M059J (cell line): ENCODE measurements at places on chromosomes 12 and 14. TPM values are rescaled to one million over a fixed set of nuclear protein-coding genes. Genes with fewer than 3 reads are reported as not detected.

- DNase-seq = peak; percentile 17
Observed at GRCh38 chr12:32024884-32025592, 65.8 kb downstream of the RESF1 start.

GRCh38 chr12:31297572-31298514, 28.1 kb downstream of the SINHCAF start:
- no peak for DNase-seq

DNA sequence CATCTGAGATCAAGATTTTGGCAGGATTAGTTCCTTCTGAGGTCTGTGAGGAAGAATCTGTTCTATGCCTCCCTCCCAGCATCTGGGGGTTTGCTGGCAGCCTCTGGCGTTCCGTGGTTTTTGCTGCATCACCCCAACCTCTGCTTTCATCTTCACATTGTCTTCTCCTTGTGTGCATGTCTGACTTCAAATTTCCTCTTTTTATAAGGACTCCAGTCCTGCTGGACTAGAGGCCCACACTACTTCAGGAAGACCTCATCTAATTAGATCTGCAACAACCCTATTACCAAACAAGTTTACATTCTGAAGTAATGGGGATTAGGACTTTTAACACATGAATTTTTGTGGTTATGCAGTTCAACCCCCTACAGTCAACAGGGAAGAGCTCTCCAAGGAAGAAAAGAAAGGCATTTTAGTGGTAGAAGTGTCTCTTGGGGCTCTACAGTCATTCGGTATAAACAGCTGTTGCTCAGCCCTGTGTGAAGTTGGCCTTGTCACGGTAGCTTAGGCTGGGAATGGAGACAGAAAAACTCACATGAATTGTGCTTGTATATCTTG, 89.7 kb downstream of the CAND1 start:
- peak; percentile 77 for DNase-seq

- DNase-seq = no peak
Observed at GRCh38 chr12:62686938-62687337, 220.3 kb downstream of the MON2 start.

GRCh38 chr12:48197549-48197970, 5.5 kb downstream of the OR10AD1 start:
- DNase-seq = peak; percentile 45

- peak; percentile 21 for DNase-seq
Observed at GRCh38 chr12:5622280-5622679, 190.4 kb downstream of the NTF3 start.

GRCh38 chr14:75934998-75935628, 46.7 kb downstream of the TGFB3 start:
- DNase-seq = no peak

- DNase-seq = no peak
Observed at GRCh38 chr12:39697108-39697507, 77.5 kb upstream of the ABCD2 start.

DNA sequence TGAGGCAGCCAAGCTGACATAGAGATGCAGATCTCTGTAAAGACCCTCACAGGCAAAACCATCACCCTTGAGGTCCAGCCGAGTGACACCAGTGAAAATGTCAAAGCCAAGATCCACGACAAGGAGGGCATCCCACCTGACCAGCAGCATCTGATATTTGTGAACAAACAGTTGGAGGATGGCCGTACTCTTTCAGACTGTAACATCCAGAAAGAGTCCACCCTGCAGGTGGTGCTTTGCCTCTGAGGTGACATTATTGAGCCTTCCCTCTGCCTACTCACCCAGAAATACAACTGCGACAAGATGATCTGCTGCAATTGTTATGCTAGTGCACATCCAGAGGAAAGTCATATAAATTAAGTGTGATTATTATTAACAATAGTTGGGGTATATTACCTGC, 15.1 kb upstream of the SUPT16H start:
- DNase-seq = no peak

DNA sequence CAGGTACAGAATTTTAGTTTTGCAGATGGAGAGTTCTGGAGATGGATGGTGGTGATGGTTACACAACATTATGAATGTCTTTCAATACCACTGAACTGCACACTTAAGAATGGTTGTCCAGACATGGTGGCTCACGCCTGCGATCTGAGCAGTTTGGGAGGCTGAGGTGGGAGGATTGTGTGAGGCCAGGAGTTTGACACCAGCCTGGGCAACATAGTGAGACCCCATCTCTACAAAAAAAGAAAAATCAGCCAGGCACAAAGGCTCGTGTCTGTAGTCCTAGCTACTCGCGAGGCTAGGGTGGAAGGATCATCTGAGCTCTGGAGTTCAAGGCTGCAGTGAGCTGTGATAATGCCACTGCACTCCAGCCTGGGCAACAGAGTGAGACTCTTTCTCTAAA, 8.1 kb upstream of the USP30 start:
- no peak for DNase-seq

DNA sequence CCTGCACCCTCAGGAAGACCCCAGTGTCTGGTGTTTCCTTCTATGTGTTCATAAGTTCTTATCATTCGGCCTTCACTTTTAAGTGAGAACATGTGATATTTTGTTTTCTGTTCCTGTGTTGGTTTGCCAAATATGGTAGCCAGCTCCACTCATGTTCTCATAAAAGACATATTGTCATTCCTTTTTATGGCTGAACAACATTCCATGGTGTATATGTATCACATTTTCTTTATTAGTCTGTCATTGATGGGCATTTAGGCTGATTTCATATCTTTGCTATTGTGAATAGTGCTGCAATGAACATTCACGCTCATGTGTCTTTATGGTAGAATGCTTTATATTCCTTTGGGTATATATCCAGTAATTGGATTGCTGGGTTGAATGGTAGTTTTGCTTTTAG, 645.1 kb downstream of the SLC16A7 start:
- DNase-seq = no peak

- DNase-seq = no peak
Observed at GRCh38 chr14:93369713-93370266, 22.8 kb downstream of the COX8C start.

DNA sequence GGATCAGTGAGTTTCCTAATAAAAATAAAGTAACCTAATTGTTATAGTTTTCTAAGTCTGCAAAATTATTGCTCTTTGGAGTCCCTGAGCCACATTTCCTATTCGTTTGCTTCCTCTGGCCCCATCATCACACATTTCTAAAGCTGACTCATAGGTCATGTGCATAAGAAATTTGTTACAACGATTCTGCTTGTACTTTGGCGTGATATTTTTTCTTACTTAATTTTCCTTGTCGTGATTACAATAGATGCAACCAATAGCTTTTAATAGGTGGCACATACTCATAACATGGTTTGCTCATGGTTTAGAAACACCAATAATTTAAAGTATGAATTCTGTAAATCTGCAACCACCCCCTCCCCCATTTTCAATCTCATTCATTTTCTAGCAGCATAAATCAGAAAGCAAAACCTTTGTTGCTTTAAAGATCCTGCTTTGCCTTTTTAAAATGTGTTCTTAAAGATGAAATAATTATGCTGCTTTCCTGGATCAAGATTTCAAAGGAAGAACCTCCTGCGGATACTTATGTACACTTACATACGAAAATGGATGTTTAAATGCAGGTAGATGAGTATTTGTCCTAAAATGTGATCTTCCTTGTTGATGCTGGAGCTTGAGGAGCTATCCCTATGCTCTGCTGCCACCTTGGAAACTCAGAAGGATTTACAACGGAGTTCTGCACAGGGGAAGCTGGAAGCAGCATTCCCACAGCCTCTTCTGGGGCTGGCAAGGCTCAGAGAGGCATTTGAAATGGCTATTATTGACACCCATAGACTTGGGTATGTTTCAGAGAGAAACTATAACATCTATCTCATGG, 1.7 kb upstream of the FLRT2 start:
- DNase-seq = no peak

DNA sequence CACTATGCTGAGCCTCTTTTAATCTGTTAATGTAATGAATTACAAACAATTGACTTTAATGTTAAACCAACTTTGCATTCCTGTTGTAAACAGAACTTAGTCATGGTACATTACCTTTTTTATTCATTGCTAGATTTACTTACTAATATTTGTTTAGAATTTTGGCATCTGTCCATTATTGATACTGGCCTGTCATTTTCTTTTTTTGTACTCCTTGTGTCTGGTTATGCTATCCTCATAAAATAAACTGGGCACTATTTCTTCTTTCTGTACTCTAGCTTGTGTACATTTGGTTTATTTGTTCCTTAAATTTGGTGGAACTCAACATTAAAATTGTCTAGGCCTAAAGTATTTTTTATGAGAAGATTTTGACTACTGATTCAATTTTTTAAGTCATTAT, 32.1 kb downstream of the SPATA7 start:
- DNase-seq = no peak

GRCh38 chr12:84636801-84637290, 275.8 kb downstream of the SLC6A15 start:
- DNase-seq = peak; percentile 11

DNA sequence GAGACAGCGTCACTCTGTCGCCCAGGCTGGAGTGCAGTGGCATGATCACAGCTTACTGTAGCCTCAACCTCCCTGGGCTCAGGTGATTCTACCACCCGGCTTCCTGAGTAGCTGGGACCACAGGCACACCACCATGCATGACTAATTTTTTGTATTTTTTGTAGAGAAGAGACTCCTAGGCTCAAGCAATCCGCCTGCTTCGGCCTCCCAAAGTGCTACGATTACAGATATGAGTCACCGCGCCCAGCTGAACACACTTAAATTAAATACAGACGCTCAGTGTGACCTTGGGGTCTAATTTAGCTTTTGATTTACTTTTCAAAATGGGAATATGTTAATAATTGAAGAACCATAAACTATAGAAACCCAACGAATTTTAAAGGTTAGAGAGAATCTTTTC, 77.2 kb downstream of the C2CD5 start:
- DNase-seq = no peak

GRCh38 chr12:124636138-124636978, 68.9 kb upstream of the NCOR2 start:
- DNase-seq = peak; percentile 89

GRCh38 chr12:24719293-24719721, 229.6 kb downstream of the BCAT1 start:
- DNase-seq = peak; percentile 86

- no peak for DNase-seq
Observed at GRCh38 chr12:48038085-48038484, 33.8 kb upstream of the COL2A1 start.

DNA sequence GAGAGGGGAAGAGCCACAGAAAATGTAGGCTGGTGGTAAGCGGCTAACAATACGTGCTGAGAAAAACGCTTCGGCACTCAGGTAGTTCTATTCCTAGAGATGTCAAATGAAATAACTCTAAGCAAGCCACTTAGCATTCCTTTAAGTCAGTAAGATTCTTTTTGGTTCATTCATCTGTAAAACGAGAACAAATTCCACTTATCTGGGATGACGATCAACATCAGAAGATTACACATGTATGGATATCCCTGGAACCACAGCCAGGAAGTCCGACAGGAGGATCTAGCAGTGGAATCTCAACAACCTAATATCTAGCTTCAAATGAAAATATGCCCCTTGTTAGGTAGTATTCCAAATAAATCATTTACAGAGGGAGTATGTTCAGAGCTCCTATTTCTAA, 74.6 kb upstream of the CDKN3 start:
- no peak for DNase-seq

- DNase-seq = no peak
Observed at GRCh38 chr14:95480109-95480886, 36.2 kb downstream of the SYNE3 start.

DNA sequence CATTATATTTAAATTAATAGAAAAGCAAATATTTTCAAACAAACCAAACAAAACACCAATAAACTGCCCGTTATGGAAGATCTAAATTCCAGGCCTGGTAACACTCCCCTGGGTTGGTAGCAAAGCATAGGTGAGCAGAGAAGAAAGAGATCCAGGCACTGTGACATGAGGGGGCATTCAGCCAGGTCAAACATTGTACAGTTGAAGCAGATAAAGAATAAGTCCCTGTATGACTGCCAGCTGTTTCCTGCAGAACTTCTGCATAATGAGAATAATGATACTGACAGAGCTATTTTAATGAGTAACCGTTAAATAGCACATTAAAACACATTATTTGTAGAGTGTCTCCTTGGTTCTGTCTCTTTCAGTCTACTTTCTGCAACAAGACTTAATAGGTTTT, 35.4 kb downstream of the SLC38A1 start:
- no peak for DNase-seq

DNA sequence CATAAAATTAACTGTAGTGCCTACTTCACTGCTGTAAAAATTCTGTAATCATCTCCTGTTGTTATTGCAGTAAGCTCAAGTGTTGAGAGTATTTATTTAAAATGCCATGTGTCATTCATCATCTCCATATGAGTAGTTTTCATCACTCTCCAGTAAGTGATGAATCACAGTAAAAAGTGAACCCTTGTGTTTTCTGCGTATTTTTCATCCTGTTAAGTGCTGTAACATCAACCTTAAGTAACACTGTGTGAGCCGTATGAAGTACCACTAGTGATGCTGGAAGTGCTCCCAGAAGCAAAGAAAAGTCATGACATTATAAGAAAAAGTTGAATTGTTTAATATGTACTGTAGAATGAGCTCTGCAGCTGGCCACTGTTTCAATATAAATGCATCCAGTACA, 55.4 kb downstream of the SLCO1B3 start:
- peak; percentile 62 for DNase-seq

GRCh38 chr14:52073251-52073650, 4.4 kb upstream of the NID2 start:
- no peak for DNase-seq

DNA sequence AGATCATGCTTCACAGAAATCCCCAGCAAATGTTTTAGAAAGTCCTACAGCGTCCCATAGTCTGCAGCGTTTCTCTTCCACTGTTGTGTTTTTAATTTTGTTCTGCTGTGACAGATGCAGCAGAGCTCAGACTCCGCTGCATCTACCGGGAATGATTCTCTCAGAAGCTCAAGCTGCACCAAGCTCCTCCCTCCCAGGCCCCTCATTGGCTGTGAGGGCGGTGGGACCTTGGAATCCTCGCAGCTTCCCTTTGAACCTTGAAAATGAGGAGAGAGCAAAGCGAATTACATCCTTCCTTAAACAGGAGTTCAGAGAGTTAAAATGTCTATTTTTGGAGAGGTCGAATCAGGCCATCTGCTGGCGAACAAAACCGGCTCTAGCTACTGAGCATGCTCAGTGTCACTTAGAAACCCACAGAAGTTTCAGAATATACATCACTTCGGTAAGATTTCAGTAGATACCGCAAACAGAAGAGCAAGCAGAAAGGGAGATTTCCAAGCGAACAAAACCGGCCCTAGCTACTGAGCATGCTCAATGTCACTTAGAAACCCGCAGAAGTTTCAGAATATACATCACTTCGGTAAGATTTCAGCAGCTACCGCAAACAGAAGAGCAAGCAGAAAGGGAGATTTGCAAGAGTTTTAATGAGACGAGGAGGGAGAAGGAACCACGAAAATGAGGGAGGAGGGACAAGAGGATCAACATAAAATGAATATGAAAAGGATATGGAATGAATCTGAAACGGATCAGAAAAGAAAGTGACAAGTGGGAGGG, at the start of gene ABCD2:
TSS of gene ABCD2 (minus strand) at position 144 of the 774 bp plus-strand sequence. CDS start 188 bp downstream, outside the sequence.
- peak; percentile 66 for DNase-seq

EIF2S3B gene
- 0.64 and 1.1 TPM in 2 replicates for total RNA-seq

GPR137C gene
- total RNA-seq = 4.4 TPM in 2 replicates

DICER1 gene
- 9.0 and 13.2 TPM in 2 replicates for total RNA-seq

ESR2 gene
- total RNA-seq = not detected in 2 replicates

MANSC1 gene
- total RNA-seq = 6.6 and 10.3 TPM in 2 replicates

EPYC gene
- total RNA-seq = 0.17 TPM in 1 of 2 replicates, not detected in the other

C1S gene
- total RNA-seq = 59.0 and 68.3 TPM in 2 replicates

RNASE1 gene
- total RNA-seq = 1.4 and 1.6 TPM in 2 replicates

DPPA3 gene
- total RNA-seq = not detected in 2 replicates

PAWR gene
- total RNA-seq = 20.7 and 46.3 TPM in 2 replicates

TPPP2 gene
- total RNA-seq = not detected in 2 replicates

KCNA5 gene
- not detected in 2 replicates for total RNA-seq
